DMS53 (cell line): ENCODE measurements at places on chromosomes 1 and 21.
A peak's percentile ranks its signal among the peaks of the same experiment; 100 is the strongest.

GRCh38 chr1:100217834-100218233, 31.8 kb downstream of the DBT start:
- DNase-seq: no peak

DNA sequence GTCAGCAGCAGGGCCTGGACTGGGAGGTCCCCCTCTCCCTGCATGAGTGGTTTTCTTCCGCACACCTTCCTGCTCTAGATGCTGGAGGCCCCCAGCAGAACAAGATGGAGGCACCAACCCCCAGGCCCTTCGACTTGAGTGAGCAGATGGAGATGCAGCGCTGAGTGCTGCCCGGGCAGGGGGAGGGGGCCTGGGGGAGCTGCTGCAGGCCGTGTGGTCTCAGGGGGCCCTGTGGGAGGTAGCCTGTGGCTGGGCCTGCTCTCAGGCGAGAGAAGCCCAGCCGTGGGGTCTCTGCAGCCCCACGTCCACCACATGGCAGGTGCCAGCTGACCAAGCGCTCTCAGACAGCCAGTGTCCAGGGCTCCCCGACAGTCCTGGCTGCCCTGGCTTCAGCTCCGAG, 1.2 kb upstream of the FAAP20 start:
- no peak for DNase-seq

- peak; percentile 62 for DNase-seq
Observed at GRCh38 chr1:169307176-169307575, 60.4 kb downstream of the NME7 start.

GRCh38 chr21:37241426-37241825, 25.7 kb downstream of the VPS26C start:
- no peak for DNase-seq

GRCh38 chr1:10716840-10717239, 79.6 kb downstream of the CASZ1 start:
- no peak for DNase-seq

DNA sequence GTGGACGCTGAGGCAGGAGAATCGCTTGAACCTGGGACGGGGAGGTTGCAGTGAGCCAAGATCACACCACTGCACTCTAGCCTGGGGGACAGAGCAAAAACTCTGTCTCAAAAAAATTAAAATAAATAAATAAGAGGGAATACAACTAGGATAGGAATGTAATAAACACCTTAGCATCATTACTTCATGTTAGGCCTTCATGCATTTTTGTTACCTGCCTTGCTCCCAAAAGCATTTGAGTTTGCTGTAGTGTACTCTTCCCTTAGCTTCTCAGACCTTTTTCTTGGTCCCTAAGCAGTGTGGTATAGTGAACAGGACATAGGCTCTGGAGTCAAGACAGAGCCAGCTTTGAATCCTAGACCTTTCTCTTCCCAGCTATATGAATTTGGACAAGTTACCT, 2.8 kb upstream of the OSCP1 start:
- no peak for DNase-seq

- DNase-seq: no peak
Observed at GRCh38 chr1:198244772-198245171, 88.0 kb downstream of the NEK7 start.

DNA sequence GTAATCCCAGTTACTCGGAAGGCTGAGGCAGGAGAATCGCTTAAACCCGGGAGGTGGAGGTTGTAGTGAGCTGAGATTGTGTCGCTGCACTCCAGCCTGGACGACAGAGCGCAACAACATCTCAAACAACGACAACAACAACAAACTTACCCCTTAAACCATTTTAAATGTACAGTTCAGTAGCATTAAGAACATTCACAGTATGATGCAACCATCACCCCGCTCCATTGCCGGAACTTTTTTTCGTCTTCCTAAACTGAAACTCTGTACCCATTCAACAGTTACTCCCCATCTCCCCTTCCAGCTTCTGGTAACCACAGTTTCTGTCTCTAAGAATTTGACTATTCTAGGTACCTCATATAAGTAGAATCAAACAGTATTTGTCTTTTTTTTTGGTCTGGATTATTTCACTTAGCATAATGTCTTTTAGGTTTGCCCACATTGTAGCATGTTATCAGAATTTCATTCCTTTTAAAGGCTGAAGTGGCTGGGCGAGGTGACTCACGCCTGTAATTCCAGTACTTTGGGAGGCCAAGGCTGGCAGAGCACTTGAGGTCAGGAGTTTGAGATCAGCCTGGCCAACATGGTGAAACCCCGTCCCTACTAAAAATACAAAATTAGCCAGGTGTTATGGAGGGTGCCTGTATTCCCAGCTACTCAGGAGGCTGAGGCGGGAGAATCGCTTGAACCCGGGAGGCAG, 19.6 kb downstream of the CA6 start:
- no peak for DNase-seq

GRCh38 chr1:147837129-147837963, 65.2 kb upstream of the GJA8 start:
- no peak for DNase-seq

DNA sequence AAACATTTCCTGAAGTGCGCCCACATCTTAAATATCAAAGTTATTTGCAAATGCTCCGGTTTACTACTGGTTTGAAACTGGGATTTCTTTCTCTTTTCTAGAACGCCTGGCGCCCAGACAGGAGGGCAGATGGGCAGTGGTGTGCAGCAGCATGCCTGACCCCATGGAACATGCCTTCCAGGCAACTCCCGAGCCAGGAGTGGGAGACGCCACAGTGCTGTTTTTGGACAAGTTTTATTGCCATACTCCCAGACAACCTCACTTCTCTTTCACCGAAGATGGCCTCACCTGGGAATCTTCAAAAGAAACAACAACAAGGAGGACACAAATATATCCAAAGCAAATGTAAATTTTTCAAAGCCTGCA, 21.5 kb downstream of the UBE2G2 start:
- no peak for DNase-seq

- DNase-seq: no peak
Observed at GRCh38 chr1:8214501-8215173, 103.3 kb upstream of the SLC45A1 start.

- DNase-seq: no peak
Observed at GRCh38 chr1:41331546-41331917, 29.7 kb upstream of the FOXO6 start.

DNA sequence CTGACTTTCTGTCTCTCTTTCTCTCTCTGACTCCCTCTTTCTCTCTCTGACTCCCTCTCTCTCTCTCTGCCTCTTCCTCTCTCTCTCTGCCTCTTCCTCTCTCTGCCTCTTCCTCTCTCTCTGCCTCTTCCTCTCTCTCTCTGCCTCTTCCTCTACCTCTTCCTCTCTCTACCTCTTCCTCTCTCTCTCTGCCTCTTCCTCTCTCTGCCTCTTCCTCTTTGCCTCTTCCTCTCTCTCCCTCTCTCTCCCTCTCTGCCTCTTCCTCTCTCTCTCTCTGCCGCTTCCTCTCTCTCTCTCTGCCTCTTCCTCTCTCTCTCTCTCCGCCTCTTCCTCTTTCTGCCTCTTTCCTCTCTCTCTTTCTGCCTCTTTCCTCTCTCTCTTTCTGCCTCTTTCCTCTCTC, 18.6 kb upstream of the ANKRD45 start:
- DNase-seq: no peak

DNA sequence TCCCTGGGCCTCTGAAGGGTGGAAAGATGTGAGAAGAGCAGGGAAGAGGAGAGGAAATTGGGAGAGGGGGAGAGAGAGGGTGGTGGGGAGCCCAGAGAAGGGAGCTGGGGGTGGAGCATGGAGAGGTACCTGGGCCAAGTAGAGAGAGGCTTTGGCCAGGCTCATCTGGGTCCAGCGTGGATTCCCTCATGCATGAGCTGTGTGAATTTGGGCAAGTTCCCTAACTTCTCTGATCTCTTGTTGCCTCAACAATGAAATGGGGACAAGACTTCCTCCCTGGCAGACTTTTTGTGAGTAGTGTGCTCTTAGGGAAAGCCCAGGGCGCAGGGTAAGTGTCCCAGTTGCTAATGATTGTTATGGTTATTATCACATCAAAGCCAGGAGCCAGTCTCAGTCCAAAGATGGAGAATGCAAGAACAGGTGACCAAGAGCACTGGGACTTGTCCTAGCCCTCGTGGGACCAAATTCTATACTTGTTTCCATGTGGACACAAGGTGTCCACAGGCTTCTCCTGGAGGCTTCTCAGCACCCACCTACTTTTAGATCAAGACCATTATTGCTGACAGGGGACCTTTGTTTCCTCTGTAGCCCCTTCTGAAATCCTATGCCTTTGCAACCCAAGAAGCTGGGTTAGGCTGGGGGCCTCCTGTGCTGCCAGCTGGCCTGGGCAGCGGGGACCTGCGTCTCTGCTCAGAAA, 13.9 kb downstream of the IL6R start:
- peak; percentile 73 for DNase-seq

DNA sequence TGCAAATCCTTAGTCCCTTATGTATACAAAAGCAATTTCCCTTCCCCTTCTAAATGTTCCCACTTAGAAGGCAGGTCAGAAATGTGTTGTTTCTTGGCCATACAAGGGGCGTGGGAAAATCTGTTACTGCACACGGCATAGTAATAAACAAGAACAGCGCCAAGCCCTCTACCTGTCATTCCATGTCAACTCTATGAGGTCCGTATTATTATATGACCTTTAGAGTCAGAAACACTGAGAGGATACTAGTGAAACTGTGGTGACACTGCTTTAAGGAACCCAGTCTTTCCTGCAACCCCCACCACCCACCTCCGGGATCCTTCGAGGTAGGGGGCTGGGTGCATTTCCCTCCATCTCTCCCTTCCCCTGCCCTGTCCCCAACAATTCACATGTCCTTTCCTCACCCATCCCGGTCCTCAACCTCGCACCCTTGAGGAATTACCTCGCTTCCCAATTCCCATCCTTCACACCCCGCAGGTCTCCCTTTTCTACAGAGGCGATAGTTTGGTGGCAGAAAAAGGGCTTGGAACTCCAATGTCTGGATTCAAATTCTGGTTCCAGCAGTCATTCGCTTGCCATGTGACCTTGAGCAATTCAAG, 647 bp downstream of the SDHB start:
- DNase-seq: peak; percentile 31

DNA sequence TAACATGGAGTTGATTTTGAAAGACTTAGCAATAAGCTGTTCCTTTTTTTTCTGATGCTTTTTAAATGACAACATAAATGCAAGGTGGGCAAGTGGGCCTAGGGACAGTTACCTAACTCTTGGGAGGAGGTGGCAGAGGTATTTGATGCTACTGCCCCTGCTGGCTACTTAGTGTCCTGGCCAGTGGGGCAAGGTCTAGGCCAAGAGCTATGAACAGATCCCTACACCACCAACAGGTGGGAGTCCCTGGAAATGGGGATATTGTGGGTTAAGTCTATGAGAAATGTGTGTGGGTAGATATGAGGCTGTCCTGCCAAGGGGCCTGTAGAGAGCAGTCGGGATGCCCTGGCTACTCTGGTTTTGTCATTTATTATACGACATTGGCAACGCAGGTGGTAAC, 31.3 kb upstream of the B3GALT5 start:
- DNase-seq: peak; percentile 4

DNA sequence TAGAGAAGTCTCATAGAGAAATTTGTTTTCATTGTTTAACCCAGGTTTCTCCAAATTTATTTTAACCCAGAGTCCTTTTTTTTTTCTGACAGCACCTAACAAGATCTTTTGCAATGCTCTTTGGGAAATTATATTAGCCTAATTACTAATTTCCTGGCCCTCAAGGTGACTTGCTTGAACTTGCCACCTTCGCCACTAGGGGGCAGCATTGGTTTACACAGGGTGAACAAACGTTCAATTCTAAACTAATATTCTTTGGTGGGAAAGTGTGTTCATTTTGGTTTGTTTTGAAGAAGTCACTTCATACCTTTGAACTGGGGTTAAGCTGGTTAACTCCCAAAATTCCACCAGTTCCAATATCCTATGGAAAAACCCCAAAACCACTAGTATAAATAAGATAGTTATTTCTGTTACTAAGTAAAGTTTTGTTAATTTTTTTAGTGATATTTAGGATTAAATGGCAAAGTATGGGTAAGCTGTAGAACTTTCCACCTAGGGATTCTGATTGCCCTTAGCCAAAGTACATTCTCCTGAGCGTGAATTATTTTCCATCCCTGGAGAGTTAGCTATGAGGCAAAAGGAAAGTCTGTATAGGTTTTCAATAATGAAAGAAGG, 13.0 kb downstream of the CCDC190 start:
- peak; percentile 85 for DNase-seq

- DNase-seq: no peak
Observed at GRCh38 chr1:65424573-65424889, 4.1 kb downstream of the LEPR start.

- peak; percentile 95 for DNase-seq
Observed at GRCh38 chr21:33848249-33848953, 67.2 kb downstream of the ATP5PO start.

- peak; percentile 62 for DNase-seq
Observed at GRCh38 chr1:6347641-6348487, 45.7 kb downstream of the ACOT7 start.

DNA sequence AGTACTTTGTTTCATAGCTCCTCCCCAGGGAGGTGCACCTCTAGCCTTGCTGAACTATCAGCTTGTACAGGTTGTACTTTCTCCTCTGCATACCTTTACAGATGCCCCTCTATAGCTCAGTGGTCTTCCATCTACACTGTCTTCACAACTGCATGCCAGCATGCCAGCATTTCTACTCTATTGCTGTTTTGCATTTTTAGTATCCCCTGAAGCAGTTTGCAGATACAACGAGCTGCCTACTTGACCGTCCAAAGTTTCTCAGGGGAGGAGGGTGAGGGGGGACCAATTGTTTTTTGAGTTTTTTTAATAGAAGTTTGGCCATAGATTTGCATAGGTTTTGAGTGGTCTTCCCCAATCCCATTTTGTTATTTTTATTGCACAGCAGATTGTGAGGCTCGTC, 27.6 kb upstream of the CTH start:
- no peak for DNase-seq

GRCh38 chr1:145871994-145872924, 13.4 kb upstream of the PIAS3 start:
- no peak for DNase-seq

- DNase-seq: peak; percentile 84
Observed at GRCh38 chr1:6033986-6034749, 11.5 kb upstream of the KCNAB2 start.

GRCh38 chr1:247295274-247295684, 36.4 kb downstream of the ZNF496 start:
- DNase-seq: no peak

DNA sequence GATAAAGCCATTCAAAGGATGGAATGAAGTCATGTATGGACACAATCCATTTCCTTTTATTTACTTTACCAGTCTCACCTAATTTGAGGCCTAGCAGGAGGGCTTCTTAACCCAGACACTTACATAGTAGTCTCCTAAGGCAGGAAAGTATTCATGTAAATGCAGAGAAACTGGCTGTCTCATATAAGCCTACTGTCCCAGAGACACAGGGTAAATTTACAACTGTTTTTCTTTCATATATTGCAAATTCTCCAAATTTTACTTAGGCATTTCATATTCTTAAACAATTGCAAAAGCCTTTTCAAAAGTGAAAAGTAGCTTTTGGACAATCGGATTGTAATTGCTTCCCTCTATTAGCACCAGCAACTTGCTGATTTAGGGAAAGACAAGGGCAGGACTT, 29.9 kb downstream of the SPAG17 start:
- no peak for DNase-seq

- no peak for DNase-seq
Observed at GRCh38 chr1:37724575-37724974, 32.3 kb downstream of the CDCA8 start.
